ENCODE measurements at places on chromosomes 12 and 14.
A peak's percentile ranks its signal among the peaks of the same experiment; 100 is the strongest.

GRCh38 chr14:38129705-38130104, 78.0 kb upstream of the SSTR1 start:
- no peak for DNase-seq

GRCh38 chr12:30599608-30600007, 96.1 kb downstream of the IPO8 start:
- no peak for DNase-seq

DNA sequence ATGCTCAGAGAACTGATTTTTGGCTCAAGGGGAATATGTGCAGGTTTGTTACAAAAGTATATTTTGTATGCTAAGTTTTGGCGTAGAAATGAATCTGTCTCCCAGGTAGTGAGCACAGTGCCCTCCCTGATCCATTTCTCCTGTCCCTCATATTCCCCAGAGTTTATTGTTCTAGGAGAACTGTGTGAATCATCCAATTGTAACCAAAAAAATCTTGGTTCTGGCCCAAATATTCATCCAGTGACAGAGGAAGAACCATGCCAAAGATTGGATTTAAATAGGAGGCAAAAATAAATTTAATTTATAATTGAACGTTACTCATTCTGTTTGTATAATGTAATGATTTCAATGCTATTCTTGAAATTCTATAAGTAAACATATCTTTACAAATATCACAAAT, 4.8 kb downstream of the CATSPERB start:
- DNase-seq, result no peak

DNA sequence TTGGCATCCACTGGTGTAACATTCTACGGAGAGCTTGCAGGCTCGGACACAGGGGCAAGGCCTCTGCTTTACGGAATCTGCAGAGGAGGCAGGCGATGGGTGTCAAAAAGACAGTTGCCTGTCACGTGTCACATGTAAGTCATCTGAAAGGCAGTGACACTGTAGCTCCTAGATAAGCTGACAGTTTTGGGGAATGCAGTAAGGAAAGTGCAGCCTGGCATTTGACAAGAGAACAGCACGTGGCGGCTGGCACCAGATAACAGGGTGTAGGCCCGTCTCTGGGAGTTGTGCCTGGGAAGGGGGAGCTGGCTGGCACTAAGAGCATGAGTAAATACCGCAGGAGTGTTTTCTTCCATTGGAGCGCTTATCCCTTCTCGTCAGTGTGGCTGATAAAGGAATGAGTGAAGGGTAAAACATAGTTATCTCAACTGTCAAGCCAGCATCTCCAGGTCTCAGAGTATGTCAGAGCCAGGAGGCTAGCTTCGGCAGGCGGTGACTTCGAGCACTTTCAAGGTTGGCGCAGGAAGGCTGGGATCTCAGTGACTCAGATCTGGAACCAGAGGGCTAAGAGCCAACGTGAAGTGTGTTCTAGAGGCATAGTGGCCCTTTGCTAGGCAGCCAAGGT, 26.1 kb downstream of the ADCK1 start:
- DNase-seq, result no peak

DNA sequence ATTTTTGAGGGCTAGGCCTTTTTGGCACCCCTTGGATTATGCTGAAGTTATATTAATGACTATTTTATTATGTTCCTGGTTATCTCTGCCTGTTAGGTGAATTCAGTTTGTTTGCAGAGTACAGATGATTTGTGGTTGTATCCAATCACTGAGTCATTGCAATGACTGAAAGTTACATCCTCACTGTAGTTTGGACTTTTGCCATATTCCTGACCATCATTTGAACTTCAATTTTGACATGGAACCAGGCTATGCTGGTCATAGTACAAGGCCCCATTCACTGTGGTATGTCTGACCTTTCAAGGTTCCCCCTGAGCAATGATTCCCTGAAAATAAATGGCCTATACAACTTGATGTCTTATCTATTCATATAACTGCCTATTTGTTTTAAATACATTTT, 621.0 kb downstream of the CCER1 start:
- DNase-seq, result peak; percentile 10

- no peak for DNase-seq
Measured at GRCh38 chr14:35416108-35416750, 11.7 kb upstream of the NFKBIA start.

DNA sequence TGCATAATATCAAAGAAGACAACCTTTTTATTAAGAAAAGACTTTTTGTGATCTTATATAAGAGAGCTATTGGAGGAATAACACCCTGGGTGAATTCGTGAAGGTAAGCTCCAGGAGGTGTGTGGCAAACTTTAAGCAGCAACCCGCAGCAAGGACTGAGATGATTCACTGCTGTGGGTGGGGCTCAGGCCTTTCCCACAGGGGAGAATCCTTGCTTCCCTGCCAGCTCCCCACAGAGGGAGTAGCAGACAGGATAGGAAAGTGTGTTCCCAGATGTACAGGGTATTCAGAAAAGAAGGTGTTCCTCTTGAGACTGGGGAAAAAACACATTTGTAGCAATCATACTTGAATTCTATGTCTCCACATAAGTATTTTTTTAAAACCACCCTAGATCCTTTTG, 9.2 kb downstream of the NDUFA12 start:
- peak; percentile 8 for DNase-seq

DNA sequence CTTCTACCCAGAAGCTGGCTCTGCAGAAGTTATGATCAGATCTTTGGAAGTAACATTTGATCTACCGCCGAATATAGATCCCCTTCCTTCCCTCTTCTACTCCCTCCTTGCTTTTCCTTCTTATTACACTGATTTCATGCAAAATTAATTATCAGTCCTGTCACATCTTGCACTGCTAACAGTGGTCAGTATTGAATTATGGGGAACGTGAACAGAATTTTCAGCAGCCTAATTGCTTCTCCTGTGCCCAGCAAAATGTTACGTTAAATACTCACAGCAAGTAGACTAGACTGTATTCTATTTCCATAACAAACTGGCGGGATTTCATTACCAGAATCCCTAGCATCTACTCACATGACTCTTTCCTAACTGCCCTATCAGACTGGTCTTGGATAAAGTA, 596.9 kb downstream of the DIO2 start:
- DNase-seq, result no peak

DNA sequence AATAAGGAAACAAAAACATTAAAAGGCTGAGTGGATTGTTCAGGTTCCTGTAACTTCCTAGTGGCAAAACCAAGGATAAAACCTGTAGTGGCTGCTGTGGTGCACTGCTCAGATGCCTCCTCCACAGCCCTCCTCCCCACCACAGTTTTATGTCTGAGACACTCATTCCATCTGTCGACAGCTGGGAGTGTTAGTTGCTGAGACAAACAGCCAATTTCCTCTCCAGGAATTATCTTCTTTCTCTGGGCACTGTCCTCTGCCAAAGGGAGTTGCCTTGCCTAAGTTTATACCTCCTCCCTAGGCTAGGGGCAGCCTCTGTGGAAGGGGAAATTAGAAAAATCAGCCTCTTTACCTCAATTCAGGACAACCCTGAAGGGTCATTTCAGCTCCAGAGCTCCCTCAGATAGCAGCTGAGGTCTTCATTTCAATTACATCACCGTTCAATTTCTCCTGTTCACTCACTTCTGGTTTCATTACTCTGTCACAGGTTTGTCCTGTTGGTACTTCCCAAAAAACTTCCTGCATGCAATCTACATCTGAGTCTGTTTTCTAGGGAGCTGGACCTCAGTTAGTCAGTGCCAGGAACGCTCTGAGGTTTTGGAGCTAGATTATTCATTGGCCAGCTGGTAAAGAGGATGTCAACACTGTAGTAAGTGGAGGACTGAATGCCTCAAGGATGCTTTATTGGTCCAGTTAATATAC, 74.9 kb upstream of the ATP2B1 start:
- no peak for DNase-seq

DNA sequence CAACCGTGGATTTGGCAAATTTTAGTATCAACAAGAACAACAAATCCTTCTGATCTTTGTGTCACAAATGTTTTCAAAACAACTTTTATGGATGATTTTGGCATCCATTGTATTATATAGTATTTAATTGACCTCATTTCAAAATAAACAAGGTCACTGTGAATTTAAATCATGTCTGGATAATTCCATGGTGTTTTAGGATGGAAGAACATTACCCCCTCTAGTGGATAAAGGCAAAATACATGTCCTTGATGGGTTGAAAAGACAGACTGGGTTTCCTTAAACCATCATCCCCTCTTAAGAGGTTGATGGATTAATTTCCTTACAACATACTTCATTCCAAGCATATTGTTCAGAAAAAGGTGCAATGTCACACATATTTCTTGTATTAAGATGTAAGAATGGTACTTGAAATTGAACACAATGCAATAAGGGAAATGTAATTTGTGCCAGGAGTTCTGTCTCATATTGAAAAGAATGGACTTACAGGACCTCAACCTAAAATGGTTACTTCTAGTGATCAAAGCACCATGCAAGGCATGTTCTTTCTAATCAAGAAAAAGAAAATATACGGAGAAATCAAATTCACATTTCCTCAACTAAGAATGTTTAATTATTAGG, 352.0 kb downstream of the BCAT1 start:
- DNase-seq, result peak; percentile 42

GRCh38 chr12:130945786-130946492, 7.8 kb upstream of the ADGRD1 start:
- no peak for DNase-seq

DNA sequence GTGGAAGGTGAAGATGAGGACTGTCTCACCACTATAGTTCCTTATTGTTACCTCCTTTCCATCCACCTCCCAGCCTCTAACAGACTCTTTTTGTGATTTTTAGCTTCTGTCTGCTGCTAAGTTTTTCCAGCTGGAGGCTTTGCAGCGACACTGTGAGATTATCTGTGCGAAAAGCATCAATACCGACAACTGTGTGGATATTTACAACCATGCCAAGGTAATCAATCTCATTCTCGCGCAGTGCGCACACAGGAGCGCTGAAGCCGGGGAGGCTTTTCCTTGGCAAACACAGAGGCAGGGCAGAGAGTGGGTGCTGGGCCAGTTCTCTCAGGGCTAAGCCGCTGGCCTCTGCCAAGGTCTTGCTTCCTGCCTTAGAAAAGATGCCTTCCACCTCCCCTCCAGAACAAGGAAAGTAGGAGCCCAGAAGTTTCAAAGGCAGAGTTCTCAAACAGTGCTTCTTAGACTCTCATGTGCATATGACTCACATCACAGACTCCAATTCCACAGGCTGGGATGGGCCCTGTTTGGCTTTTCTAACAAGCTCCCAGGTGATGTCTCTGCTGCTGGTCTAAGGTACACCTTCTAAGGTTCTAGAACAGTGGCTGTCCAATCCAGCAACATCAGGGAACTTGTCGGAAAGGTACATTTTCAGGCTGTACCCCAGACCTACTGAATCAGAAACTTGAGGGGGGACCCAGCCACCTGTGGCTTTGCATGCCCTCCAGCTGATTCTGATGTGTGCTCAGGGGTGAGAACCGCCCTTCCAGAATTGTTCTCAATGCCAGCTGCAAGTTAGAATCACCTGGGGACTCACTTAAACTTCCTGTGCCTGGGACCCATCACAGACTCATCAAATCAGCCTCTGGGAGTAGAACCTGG, 33.8 kb upstream of the PWP1 start:
- no peak for DNase-seq

DNA sequence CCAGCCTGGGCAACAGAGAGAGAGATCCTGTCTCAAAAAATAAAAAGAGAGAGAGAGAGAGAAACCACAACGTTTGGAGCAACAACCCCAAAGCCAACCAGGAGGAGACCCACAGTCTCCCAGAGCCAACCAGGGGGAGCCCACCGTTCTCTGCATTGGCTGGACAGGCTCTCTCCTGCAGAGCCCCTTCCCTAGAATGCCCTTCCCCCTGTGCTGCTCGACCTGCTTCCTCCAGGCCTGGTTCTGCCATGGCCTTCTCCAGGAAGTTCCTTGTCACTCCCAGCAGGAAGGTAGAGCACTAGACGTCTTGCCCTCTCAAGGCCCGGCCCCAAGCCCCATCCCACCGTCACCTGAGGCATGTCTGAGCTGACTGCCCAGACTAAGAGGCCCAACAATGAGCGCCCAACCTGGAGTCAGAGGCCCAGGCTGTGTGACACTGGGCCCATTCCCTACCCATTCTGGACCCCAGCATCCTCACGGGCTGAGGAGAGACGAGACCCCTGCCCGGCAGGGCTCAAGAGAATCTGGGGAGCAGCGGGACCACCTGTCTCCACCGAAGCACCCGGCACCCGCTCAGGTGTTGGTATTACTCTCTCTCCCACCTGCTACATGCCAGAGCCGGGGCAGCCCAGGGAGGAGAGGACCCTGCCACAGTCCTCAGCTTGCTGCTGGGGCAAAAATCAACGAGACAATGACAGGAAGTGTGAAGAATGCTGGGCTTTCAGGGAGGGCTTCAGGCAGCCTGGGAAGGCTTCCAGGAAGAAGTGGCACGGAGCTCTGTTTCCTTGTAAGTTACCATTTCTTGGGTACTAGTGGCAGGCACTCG, 61.2 kb downstream of the DIO3 start:
- DNase-seq, result no peak

GRCh38 chr12:105315130-105315529, 15.4 kb upstream of the C12orf75 start:
- no peak for DNase-seq

GRCh38 chr12:48602192-48602989, 32.5 kb upstream of the LALBA start:
- DNase-seq, result no peak

- DNase-seq, result peak; percentile 83
Measured at GRCh38 chr14:68232300-68233055, 412.9 kb downstream of the RAD51B start.

DNA sequence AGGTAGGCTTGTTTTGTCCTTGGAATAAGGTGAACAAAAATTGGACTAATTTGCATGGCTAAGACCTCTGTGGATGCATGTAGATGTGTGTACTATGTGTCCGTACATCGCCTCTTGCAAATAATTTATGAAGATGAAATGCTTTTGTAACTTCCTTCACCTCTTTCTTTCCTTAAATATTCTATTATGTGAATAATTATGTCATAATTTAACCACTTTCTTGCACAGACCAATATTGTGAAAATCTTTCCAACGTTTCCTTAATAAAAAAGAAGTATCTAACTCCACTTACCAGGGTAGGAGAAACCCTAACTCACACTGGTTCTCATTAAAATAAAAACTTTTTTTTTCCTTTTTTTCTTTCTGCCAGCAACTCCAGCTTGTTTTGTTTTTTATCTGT, 4.0 kb downstream of the NANOG start:
- no peak for DNase-seq

DNA sequence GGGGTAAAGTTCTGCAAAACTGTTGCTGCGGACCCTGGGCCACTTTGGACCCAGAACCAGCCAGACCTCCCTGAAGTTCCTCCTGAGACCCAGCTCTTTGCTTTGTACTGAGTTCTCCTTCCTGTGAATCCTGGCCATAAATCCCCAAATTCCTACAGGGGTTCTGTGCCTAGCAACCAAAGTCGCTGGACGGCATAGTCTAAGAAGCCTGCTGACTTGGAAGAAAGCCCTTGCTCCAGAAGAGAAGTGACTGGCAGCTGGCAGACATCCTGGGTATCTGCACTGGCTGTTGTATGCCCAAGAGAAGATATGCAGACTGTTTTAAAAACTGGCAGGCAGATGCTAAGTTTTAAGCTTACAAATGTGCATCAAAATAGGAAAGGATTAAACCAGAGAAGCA, 99.9 kb upstream of the SLC24A4 start:
- DNase-seq, result no peak

DNA sequence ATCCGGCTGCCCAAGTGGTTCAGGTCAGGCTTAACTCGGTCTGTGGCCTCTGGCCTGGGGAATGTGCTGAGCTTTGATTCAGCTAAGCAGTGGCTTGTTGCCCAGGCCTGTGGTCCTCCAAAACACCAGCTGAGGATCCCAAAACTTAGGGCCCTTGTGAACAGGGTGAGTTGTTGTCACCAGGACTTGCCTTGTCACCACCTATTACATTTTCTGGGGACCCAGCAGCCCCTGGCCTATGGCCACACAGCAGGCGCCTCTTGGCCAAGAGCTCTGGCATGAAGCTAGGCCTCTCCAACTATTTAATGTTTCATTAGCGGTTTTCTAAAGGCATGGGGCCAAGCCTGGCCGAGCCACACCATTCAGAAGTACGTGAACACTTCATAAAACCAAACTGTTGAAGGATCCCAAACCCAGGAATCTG, 343.7 kb downstream of the CACNA1C start:
- no peak for DNase-seq
